ENCODE measurements at places on chromosomes 5 and 9.

DNA sequence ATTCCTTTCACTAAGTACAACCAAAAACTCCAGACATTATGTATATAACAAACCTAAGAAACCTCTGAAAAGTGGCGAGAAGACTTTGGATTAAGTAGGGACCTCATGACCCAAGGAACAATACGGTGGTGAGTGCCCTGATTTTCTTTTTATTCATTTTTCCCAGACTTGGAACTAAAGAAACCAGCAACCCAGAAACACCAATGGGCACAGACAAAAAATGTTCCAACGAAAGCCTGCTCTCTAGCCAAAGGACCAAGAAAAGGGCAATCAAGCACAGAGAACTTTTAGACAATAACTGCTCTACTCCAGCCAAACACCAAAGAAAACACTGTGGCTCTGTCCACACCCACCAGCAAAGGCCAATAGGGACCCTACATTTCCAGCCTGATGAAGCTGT, 66.2 kb upstream of the SSBP2 start:
- no peak for DNase-seq

GRCh38 chr9:127650518-127650917, 38.4 kb downstream of the STXBP1 start:
- no peak for DNase-seq

GRCh38 chr9:38001430-38001829, 67.6 kb downstream of the SHB start:
- no peak for DNase-seq

DNA sequence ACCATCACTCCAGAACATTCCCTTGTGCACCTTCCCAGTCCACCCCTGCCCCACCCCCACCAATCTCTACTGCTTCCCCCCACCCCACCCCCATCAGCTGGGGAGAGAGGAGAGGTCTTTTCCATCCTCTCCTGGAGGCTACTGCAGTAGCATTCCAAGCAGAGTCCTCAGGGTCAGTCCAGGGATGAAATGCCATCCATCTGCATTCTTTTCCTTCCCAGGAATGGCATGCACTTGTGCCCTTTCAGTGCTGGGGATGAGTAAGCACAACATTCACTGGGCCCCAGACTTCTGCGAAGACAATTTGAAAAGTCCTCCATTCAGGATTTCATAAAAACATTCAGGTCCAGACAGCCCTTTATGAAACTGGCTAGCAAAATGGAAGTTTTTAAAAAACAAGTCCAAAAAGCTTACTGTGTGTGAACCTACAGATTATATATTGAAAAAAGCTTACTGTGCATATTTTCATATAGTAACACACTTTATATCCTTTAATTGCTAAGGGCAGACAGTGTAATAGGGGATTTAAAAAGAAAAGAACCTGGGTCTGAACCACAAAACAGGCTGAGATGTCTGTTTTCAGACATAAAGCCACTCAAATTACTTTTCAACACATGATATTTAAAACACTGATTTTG, 50.0 kb upstream of the GOLPH3 start:
- DNase-seq = no peak

- no peak for DNase-seq
Measured at GRCh38 chr9:113854310-113854709, 21.8 kb upstream of the ZNF618 start.

DNA sequence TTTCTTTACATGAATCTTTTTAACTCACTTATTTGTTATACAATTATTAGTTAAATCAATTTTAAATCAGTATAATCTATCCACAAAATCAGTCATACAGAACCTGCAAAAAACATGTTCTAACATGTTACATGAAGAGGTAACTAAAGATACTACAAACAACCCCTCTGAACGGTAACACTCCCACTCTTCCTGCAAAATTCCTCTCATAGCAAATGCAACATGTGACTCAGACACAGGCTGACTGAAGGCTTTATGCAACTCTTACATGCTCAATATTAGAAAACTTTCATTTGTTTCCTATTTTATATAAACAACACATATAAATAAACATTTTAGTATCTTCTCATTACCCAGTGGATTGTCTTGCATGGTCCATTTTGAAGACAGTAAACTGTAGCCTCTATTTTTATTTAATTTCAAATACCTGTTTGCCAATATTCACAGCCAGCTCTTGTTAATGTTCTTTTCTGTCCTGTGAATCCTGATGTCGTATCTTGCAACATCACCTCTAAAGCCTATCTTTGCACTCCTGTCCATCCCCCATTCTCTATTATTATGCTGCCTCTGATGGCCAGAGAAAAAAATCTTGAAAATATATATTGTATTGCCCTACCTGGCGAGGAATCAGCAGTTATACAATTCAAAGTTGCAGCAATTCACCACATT, 100.5 kb upstream of the CCDC152 start:
- DNase-seq = no peak

GRCh38 chr9:84990416-84990815, 320.9 kb downstream of the NTRK2 start:
- no peak for DNase-seq

GRCh38 chr9:136521537-136521936, 24.3 kb downstream of the NOTCH1 start:
- DNase-seq = peak; percentile 87

DNA sequence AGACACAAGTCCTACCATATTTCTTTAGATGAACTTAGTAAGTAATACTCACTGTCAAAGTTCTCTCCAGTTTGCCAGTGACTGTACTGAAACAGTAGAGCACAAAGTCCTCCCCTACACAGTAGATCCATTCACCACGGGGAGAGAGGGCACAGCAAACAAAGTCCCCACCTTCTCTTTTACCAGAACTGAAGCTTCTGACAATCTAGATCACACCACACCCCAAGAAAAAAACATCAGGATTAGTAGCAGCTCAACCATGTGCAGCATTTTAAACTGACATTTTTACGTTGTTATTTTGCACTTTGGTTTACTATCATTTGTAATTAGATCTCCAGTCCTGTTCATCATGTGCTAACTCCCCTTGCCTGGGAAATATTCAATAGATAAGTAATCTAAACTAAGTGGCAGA, 23.0 kb downstream of the DNAJA1 start:
- DNase-seq = no peak

DNA sequence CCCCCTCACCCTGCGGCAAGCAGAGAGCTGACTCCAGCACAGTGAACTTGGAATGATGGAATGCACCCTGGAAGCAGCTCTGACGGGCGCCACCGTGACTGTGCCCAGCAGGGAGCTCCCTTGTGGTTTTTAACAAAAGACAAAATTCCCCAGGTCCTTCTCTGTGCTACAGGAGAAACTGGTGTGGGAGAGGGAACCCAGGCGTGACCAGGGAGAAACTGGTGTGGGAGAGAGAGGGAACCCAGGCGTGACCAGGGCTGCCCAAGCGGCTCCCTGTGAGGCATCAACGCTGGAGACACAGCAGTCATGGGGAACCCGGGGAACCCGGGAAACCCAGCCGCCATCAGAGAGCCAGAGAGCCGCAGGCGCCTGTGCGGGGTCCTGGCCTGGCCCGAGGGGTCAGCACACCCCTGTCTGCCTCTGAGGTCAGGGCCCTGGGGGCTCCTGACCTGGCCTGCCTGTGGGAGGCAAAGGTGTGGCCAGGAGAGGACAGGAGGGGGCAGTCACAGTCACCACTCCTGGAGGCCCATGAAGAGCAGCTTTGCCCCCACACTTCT, 3.1 kb upstream of the AHRR start:
- DNase-seq = no peak

DNA sequence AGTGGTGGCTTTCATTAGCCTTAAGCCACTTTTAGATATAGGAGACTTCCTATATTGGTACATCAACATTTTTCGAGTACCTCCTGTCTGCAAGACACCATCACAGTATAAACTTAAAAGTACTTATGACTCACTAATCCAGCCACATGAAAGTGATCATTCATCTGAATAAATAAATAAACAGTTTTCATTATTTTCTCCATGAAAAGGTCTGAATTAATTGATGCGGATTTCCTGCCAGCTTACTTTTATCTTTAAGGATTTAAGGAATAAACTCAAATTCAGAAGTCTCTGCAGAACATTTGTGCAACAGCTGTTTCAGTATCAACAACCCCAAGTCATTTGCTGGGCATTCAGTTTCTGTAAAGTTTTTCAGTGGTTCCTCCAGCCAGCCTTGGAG, 4.0 kb downstream of the SAP30L start:
- DNase-seq = no peak

GRCh38 chr5:58019614-58020013, 440.3 kb downstream of the PLK2 start:
- no peak for DNase-seq

- DNase-seq = no peak
Measured at GRCh38 chr9:75104607-75105006, 16.3 kb downstream of the OSTF1 start.

DNA sequence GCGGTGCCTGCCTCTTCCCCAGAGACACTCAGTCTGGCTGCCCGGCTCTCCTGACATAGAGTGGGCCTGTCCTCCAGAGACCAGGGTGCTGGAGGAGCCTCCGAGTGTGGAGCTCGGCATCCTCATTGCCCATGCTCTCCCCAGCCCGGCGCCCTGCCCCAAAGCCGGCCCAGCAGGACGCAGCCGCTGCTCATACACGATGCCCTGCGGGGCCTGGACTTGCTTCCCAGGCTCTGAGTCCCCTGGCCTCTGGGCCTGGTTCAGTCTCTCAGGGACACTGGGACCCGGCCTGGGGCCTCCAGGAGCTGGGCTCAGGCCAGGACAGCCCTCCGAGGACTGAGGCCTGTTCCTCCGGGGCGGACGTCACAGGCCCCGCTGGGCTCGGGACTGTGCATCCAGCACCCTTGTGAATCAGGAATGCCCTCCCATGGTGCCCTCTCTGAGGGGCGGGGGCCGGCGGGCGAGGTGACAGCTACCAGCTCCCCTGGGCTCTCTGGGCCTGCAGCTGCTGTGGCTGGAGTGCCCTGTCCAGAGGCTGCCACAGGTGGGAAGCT, 23.2 kb downstream of the TPPP start:
- DNase-seq = no peak

DNA sequence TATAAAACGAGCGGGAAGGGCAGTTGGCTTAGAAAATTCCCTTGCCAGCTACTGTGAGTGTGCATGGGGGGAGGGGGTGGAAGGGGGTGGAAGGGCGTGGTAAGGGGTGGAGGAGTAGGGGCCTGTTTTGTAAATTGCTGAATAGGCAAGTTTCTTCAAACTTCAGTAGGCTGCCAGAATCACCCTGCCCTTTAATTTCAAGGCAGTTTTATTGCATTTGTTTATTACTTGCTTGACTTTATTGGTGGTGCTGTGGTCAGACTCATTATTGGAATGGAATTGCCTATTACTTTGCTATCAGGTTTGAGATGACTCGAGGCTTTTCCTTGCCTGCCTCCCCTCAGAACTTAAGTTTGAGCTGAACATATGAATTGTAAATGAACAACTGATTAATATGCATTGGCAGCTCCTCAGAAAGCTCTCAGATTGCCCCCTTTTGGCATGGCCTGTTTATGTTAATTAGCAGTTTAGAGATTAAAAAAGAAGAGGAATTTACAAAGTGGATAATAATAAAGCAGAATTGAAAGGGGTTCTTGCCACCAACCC, 76.0 kb downstream of the SEMA6A start:
- no peak for DNase-seq

GRCh38 chr5:42855386-42855785, 43.7 kb upstream of the SELENOP start:
- DNase-seq = no peak

- DNase-seq = no peak
Measured at GRCh38 chr9:71876829-71877228, 34.2 kb downstream of the ABHD17B start.

GRCh38 chr5:140551872-140552271, 4.4 kb downstream of the EIF4EBP3 start:
- no peak for DNase-seq

DNA sequence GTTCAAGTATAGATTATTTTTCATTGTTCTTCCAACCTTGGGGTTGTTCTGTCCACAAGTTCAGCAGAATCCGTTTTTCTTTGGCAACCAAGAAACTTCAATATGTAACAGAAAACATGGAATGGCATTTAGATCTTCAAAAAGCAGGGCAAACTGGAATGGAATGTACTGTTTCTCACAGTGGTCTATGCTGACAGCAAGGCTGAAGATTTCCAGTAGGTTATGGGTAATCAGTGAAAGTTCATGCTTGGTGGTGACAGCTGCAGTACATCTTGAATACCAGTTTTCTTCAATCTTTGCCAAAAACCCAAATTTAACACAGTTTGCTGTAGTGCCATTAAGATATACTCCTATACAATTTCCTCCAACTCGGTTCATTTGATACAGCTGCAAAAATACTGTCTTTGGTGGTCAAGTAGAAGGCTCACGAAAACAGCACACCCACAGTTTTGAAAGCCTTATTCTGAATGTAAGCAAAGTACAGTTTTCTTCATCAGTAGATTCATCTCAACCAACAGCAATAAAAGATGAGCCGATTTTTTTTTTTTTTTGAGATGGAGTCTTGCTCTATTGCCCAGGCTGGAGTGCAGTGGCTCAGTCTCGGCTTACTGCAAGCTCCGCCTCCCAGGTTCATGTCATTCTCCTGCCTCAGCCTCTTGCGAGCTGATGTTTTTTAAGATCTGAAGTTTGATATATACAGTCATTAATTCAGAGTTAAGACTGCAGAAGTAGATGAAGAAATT, 4.9 kb downstream of the TRIM52 start:
- DNase-seq = no peak

DNA sequence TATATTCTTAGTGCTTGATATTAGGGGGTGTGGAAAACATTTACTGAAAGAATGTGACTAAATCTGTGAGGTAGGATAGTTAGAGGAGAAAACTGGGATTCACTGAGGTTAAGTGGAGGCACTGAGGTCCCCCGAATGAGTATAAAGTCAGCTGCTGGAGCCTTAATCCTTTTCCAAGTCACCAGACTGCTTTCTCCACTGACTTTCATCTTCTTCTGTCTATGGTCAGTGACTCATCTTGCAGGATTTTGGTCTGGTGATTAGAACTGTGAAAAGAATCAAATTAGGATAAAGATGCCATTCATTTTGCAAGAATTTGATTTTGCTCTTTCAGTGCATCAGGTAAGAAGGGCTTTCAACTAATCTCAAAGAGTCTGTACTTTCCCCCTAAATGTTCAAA, 89.3 kb upstream of the ALDH1A1 start:
- no peak for DNase-seq

DNA sequence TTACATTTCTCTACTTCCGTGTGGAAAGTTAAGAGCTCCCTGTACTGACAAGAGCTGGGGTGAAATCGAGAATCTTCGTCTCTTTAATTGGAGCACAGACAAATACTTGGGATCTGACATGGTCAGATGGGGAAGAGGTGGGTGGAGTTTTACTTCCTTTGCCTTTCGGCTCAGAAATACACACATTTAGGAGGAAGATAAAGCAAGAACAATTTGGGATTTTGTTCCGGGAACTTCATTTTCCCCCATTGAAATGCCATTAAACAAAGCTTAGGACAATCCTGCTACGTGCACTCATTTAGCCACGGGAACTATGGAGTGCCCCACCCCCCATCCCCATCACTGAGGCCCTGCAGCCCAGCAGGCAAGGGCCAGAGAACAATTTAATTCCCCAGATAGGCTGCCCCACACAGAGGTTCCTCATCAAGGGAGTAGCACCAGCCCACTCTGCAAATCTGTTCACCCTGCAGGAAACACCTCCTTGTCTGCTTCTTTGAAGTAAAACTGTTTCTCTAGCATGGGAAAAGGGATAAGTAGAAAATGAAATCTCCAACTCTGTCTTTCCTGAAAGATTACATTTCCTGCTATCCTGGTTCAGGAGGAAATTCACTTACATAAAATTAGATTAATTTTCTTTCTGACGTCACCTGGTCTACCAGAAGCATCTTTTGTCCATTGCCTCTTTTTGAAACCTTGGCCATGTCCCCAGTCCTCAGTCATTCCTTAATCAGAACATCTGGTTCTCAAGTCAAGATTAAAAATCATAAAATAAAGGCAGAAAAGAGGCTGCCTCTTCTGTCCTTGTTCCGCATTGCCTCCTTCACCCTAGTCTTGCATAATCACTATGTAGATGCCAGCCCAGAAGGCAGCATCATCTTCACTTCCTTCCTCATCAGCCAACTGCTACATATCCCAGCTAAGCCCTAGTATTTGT, 206.4 kb downstream of the ENC1 start:
- DNase-seq = peak; percentile 76
